CD4-positive, alpha-beta T cell treated with Interferon gamma for 1 hour (primary cell): ENCODE measurements at places on chromosomes 13 and 19.
A peak's percentile ranks its signal among the peaks of the same experiment; 100 is the strongest.

- no peak for DNase-seq
Observed at GRCh38 chr13:79522583-79522982, 41.6 kb downstream of the NDFIP2 start.

DNA sequence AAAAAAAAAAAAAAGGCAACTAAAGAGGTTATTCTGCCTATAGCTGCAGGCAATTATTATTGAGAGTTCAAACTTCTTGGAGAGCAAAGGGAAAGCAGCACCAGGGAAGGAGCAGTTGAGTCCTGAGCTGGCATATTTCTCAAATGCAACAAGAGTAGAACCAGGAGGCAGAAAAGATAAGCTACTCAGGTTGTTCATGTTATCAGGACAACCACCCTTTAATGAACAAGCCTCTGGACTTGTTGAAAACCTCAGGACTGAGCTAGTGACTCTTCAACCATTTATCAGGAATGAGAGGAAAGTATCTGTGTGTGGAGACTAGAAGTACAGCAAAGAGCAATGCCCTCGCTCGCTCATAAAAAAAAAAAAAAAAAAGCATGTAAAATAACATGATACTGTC lies 183.0 kb downstream of the KCTD12 start:
- DNase-seq, result no peak

- peak; percentile 41 for DNase-seq
Observed at GRCh38 chr19:53511933-53512374, 26.0 kb upstream of the ZNF331 start.

DNA sequence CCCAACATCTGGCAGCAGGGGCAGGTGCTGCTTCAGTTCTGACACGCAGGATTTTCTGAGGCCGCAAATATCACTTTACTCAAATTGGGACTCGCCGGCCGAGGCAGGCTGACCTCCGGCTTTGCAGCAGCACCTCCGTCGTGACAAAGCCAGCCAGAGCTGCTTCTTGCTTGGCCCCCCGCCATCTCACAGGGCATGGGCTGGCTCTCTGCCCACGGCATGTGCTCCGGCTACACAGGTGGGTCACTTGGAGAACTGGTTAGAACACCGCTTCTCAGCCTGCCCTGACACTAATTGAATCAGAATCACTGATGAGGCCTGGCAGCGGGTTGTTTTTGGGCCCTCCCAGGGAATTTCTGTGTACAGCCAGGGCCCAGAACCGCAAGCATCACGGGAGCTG lies 112.3 kb downstream of the SLC7A1 start:
- no peak for DNase-seq

- DNase-seq, result no peak
Observed at GRCh38 chr13:31903111-31903815, 128.3 kb upstream of the FRY start.

DNA sequence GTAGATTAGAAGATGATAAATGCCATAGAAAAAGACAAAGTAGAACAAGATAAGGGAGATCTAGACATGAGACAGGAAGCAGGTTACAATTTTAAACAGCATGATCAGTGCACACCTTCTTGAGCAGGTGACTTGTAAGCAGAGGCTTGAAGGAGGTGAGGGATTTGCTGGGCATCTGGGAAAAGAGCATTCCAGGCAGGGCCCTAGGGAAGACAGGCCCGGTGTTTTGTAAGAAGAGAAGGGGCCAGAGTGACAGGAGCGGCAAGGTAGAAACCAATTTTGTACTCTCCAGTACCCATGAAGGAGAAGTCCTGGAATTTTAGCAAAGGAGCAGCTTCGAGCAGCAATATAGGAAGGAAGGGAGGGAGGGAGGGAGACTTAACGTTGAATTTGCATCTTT lies 296.5 kb downstream of the MZT1 start:
- DNase-seq, result no peak

- DNase-seq, result no peak
Observed at GRCh38 chr13:67377919-67378318, 147.8 kb upstream of the PCDH9 start.

DNA sequence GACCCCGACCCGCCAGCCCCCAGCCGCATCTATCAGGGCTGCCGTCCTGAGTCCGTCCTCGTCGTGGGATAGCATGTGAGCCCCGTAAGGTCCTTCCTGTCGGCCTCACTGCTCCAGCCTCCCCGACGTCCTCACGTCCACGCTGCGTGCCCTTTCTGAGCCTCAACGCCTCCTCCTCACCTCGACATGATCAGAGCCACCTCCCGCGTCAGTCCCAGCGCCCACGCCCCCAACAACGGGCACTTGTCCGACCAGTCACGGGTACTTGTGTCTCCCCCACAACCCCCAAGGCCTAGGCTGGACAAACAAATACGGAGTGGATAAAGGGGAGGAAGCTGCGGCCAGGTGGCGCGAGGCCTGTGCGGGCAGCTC lies 665 bp downstream of the ZNF497 start:
- DNase-seq, result peak; percentile 27

DNA sequence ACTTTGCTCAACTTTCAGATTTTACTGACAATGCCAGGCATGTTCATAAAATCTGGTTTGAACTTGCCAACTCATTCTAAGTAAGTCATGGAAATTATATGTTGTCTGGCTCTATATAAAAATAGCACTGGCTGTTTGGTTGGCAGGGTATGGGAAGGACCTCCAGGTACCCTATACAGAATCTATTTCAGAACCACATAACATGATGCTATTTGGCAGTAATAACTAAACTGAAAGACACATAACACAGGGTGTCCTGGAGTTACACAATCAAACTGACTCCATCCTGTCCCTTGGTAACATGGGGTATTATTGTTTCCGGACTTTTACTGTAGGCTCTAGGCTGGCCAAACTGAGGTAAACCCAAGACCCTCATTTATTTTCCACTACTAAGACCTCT lies 248.8 kb downstream of the RGCC start:
- DNase-seq, result no peak

GRCh38 chr13:98965325-98965724 lies 12.5 kb downstream of the DOCK9 start:
- no peak for DNase-seq

- DNase-seq, result no peak
Observed at GRCh38 chr19:19966862-19967261, 66.1 kb downstream of the ZNF93 start.

- DNase-seq, result no peak
Observed at GRCh38 chr19:13826652-13827235, 31.5 kb downstream of the ZSWIM4 start.

- no peak for DNase-seq
Observed at GRCh38 chr13:43792076-43792881, 5.5 kb upstream of the ENOX1 start.

- no peak for DNase-seq
Observed at GRCh38 chr13:45219938-45220375, 19.1 kb upstream of the KCTD4 start.

GRCh38 chr19:33971073-33971472 lies 174.4 kb downstream of the KCTD15 start:
- DNase-seq, result no peak

DNA sequence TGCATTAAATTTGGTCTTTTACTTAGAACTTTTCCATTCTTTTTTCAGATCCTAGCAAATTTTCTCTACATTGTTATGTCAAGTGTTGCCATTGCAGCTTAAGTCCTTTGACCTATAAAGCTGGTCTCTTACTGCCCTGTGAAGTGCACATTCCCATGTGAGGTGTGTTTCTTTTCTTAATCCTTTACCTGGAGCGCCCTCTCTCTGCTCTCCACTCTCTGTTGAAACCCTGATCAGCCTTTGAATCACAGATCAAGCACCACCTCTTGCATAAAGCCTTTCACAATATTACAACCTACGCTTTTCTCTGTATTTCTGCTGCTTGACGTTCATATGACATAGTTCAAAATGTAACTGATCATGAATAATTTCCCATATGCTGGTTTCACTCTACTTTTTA lies 84.8 kb downstream of the PCDH17 start:
- no peak for DNase-seq

DNA sequence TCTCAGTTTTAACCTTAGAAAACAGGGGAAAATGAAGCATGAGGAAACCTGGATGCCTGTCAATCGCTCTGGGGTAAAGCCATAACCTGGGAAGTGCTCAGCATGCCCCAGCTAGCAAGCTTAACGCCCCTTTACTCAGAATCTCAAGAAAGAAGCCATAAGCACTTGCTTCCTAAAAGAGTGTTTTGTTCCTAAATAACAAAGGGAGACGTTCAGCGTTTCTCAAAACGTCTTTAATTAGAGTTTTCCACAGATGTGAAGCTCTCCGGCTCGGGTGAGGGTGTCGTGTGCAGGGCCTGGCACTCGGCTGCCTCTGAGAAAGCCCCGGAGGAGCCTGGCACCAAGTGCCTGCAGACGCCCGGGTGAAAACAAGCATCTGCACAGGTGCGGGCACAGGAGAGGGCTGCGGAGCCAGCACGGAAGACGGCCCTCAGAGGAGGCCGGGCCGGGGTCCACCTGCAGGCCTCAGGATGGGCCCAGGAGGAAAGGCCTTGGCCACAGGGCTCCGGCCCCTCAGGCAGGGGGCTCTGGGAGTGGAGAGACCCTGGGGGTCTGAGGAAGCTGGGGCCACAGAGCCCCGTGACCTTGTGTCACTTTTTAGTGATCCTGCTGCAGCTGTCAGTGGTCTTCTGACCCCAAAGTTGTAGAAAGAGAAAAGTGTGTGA lies 6.2 kb downstream of the GAS6 start:
- no peak for DNase-seq

DNA sequence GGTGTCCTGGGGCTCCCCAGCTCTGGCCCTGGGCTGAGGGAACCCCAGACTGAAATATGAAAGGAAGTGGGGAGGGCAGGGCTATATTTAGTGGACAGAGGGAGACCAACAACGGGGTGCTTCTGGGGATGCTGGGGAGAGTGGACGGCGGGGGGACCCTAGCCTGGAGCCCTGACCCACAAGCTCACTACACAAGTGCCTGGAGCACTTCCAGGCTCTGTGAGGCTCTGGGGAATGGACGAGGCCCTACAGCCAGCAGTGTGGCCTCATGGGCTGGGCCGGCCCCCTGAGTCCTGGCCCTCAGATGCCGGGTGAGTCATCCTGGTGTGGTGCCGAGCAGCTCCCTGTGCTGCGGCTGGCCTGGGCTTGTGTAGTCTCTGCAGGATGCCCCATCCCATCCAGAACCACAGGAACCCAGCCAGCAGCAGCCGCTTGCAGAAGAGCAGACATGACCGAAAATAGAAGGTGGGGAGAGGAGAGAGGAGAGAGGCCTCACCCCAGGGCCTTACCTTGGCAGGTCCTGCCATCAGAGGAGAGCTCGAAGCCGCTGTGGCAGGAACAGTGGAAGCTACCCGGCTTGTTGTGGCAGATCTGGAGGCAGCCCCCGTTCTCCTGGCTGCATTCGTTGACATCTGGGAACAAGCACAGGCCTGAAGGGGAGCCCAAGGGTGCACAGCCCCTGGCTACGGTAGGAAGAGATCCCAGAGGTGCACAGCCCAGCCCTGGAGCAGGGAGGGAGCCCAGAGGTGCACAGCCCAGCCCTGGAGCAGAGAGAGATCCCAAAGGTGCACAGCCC lies 26.1 kb downstream of the GAS6 start:
- DNase-seq, result no peak

DNA sequence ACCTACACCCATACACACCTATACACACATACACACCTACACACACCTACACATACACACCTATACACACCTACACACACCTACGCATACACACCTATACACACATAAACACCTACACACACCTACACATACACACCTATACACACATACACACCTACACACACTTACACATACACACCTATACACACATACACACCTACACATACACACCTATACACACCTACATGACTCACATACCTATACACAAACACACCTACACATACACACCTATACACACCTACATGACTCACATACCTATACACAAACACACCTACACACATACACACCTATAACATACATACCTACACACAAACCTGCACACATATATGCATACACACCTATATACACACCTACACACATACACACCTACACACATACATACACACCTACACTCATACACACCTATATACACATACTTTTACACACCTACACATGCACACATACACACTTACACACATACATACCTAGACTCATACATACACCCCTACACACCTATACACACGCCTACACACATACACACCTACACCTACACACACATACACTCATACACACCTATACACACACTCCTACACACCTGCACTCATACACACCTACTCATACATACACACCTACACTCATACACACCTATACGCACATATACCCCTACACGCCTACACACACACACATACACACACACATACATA lies 286.7 kb upstream of the MAB21L1 start:
- no peak for DNase-seq

DNA sequence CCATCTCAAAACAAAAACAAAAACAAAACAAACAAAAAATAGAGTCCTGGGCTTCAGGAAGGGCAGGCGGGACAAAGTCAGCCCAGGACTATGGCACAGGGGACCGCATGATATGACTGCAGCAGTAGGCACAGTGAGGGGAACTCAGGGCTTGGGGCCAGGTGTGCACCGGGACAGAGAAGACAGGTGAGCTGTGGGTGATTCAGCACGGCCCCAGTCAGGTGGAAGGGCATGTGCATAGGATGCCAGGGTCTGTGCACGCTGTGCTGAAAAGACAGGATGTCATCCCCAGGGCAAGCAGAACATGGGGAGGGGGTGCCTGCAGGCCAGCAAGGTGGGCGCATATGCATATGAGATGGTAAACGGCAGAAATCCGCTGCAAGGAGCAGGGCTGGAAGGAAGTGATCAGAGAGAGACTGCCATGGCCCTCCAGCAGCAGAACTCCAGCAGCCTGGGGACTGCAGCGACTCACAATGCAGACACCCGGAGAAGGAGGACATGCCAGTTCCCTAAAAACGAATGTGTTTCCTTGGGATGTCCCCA lies 15.0 kb downstream of the EPS15L1 start:
- DNase-seq, result no peak

DNA sequence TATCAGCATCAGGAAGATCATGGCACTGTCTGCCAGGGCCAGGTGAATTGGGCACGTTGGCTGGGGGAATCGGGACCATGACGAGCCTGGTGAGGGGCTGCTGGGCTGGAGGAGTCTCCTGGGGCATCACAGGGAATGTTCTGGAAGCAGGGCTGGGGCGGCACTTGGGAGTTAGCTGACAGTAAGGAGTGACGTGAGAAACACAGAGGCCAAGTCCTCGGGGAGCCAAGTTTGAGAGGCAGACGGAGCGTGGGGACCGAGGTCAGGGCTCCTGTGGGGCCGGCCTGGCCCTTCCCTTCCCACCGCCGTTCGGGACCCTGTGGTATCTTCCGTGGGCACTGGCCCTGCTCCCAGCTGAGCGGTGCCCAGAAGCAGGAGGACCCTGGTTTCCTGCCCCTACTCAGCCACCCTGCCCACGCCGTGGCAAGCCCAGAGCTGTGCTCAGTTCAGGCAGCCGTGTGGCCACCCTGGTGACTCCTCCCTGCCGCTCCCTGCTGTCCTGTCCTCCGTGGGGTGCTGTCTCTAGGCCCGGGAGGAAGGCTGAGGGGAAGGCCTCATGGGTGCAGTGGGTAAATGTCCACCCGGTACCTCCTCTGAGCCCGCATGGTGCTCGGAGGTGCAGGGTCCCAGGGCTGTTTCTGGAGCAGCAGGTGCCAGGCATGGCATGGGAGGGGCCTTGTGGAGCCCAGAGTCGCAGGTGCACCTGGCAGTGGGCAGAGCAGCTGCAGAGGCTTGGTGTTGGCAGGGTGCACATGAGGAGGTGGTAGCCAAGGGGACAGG lies 25.2 kb downstream of the CRTC1 start:
- DNase-seq, result no peak

- DNase-seq, result no peak
Observed at GRCh38 chr19:2512523-2513431, 36.9 kb downstream of the GADD45B start.

GRCh38 chr13:25806264-25806974 lies 245.4 kb downstream of the SHISA2 start:
- no peak for DNase-seq
